ENCODE measurements at places on chromosomes 4 and X.

- DNase-seq: no peak
These were observed 203.0 kb downstream of the GRIA2 start for GRCh38 chr4:157423526-157424020.

DNA sequence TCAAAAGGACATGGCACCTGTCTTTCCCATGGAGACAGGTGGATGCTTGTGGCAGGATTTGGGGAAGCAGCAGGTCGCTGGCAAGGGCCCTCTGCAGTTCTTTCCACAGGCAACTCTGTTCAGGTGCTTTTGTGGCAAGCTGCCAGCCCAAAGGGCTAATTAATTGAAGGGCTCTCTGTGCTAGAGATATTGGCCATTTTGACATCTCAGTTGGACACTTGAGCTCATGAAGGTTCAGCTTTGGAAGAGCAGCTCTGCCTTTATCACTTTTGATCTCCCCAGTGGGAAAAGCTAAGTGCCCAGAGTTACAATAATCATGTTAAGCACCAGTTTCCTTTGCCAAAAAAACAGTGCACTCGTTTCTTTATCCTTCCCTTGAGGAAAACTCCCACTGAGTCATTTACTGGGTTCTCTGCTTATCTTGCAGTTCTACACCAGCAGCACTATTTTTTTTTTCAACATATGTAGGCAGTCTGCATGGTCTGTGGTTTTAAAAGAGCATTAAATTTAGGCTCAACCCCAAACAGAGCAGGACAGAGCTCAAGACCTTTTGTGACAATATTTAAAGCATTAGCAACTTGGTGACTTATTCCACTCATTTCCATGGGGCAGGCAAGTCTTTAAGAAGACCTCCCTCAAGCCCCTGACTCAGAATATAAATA lies 336.4 kb upstream of the RASGEF1B start:
- DNase-seq: no peak

- DNase-seq: no peak
These were observed 115.8 kb downstream of the VEGFC start for GRCh38 chr4:176676901-176677300.

GRCh38 chr4:168739886-168740285 lies 243.0 kb downstream of the PALLD start:
- no peak for DNase-seq

GRCh38 chr4:141812158-141812557 lies 175.8 kb downstream of the IL15 start:
- no peak for DNase-seq

GRCh38 chr4:140281828-140282552 lies 91.5 kb upstream of the SCOC start:
- DNase-seq: no peak

DNA sequence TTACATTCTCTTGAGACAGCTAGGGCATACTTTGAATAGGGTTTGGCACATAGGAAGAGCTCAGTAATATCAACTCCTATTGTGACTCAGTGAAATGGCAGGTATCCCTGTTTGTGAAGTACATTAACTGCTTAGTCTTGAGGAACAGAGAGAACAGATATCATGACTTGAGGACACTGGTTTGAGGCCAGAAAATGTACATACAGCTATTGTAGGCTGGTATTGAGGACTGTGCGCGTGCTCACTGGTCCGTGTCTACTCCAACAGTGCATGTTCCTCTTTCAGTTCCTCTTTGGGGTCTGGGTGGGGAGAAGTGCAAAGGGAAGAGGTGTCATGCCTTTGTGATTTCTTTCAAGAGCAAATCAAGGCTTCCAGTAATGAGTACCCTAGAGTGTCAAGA lies 34.6 kb upstream of the TBC1D9 start:
- no peak for DNase-seq

GRCh38 chr4:151169223-151169622 lies 69.8 kb downstream of the RPS3A start:
- no peak for DNase-seq

GRCh38 chr4:157372154-157372553 lies 151.6 kb downstream of the GRIA2 start:
- DNase-seq: no peak

GRCh38 chrX:42804524-42804923 lies 26.6 kb upstream of the PPP1R2C start:
- no peak for DNase-seq

- no peak for DNase-seq
These were observed 87.8 kb downstream of the PLAC1 start for GRCh38 chrX:134570509-134570846.

- DNase-seq: no peak
These were observed 115.5 kb downstream of the NFKB1 start for GRCh38 chr4:102616636-102617035.

GRCh38 chr4:74543983-74544382 lies 99.0 kb downstream of the AREG start:
- DNase-seq: no peak

GRCh38 chrX:69285881-69286564 lies 120.8 kb upstream of the PJA1 start:
- peak; percentile 41 for DNase-seq

DNA sequence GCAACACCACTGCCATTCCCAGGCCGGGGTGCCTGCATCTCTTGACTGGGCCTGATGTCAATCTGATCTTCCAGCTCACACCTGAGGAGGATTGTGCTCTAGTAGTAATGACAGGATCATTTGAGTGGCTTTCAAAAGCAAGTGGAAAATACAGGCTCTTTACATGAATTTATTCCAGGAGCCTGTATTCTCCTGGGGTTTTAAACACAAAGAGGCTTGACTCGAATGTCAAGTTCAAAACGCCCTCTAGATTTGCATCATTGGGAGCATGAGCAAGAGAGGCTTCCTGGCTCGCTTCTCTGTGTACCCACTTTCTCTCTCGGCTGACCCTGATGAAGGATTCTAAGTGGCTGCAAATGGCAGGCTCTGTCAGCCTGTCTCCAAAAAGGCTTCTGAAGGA lies 199.5 kb upstream of the PUDP start:
- no peak for DNase-seq

GRCh38 chr4:8507624-8508023 lies 67.0 kb downstream of the TRMT44 start:
- no peak for DNase-seq

- DNase-seq: no peak
These were observed 2.8 kb upstream of the MAMLD1 start for GRCh38 chrX:150360331-150360730.

DNA sequence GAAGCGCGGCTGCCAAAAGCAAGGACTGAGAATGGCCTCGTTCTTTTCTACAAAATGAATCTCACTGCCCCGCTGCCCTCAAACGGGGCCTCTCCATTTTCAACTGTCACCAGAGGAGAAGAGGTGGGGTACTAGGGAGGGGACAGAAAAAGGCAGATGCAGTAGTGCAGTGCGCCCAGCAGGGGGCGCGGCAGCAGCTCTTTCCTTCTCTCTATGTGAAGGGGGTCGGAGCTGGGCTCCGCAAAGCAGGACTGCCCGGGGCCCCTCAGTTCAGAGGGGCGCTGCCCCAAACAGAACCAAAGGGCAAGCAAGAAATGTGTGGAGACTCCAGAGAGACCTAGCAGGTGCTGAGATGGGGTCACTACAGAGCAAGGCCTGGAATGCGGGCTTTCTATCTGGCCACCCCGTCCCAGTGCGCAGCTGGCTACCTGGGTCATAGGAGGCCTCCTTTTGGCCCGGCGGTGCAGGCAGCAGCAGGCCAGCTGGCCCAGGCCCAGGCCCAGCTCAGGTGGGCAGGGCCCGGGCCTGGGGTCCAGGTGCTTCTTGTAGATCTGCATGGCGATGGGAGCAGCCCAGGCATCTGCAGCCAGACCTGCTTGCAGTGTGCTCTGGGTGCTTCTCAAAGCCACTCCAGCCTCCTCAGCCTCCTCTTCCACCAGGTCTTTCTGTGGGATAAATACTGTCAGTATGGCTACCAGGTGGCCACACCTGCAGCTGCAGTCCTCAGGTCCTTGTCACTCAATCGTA lies 5.9 kb downstream of the IRAK1 start:
- DNase-seq: peak; percentile 35

DNA sequence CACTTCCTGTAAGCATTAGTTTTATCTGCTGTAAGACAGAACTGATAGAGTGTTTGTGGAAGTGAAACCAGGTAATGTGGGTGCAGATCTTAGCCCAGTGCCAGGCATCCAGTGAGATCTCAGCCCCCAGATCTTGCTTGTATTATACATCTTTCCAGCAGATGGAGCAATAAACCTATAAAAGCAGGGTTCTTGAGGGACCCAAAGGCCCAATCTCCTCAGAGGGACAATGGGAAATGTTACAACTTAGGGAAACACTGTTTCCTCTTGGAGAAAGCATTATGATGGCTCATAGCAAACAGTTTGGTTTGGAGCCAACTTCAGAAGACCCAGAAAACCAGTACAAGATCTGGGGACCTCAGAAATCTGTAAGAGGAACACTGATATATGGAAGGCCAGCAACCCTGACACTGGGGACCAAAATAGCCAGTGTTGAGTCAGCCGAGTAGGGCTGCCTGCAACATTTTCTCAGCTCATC lies 206.3 kb downstream of the SLC7A11 start:
- no peak for DNase-seq

- DNase-seq: peak; percentile 32
These were observed 58.5 kb upstream of the CLCN4 start for GRCh38 chrX:10098270-10098713.

GRCh38 chr4:139202991-139203390 lies 26.0 kb upstream of the ELF2 start:
- no peak for DNase-seq

- no peak for DNase-seq
These were observed 19.6 kb downstream of the AP1S2 start for GRCh38 chrX:15834827-15835595.

- no peak for DNase-seq
These were observed 5.5 kb downstream of the CD38 start for GRCh38 chr4:15783676-15784075.

GRCh38 chr4:104967034-104967401 lies 179.7 kb upstream of the TET2 start:
- no peak for DNase-seq

GRCh38 chr4:86250619-86251018 lies 109.2 kb downstream of the MAPK10 start:
- no peak for DNase-seq

GRCh38 chr4:181962321-181962720 lies 280.9 kb upstream of the TENM3 start:
- DNase-seq: no peak

DNA sequence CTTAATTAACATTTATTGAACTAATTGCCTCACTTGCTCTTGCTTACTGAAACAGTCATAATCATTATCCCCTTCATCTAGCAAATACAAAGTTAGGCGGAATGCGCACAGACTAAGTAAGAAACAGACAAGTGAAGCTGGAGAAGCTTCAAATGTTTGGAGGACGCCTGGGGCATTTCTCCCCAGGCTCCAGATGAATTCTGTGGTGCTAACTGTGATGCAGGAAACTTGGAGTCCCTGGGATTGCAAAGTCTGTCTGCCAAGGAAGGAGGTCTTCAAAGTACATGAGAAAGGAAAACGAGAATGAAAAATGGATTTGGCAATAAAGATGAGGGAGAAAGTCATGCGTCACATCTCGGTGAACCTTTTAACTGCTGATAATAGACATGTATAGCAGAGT lies 23.6 kb upstream of the MFAP3L start:
- DNase-seq: no peak

- DNase-seq: no peak
These were observed 226.3 kb downstream of the RCHY1 start for GRCh38 chr4:75287738-75288517.
